ENCODE measurements at places on chromosomes 3 and 15. TPM values are rescaled to one million over a fixed set of nuclear protein-coding genes. Genes with fewer than 3 reads are reported as not detected.

TUSC7 gene
- total RNA-seq: not detected

ZSCAN29 gene
- 36.6 TPM for total RNA-seq

WDR76 gene
- total RNA-seq: 2.1 TPM

P2RY1 gene
- 24.5 TPM for total RNA-seq

ADAMTS17 gene
- total RNA-seq: 2.0 TPM

RBMS3 gene
- total RNA-seq: 5.9 TPM

CLEC3B gene
- total RNA-seq: 0.13 TPM

CSPG5 gene
- total RNA-seq: 0.26 TPM

CHRD gene
- not detected for total RNA-seq

RFT1 gene
- 15.5 TPM for total RNA-seq

PLCL2 gene
- 1.4 TPM for total RNA-seq

SERINC4 gene
- 0.13 TPM for total RNA-seq

NEK10 gene
- total RNA-seq: 1.0 TPM

PP2D1 gene
- total RNA-seq: not detected

SLC24A5 gene
- not detected for total RNA-seq

GPR156 gene
- total RNA-seq: 0.13 TPM

PPM1L gene
- total RNA-seq: 3.2 TPM

CTXN2 gene
- not detected for total RNA-seq

LIPH gene
- 5.6 TPM for total RNA-seq

CCDC39 gene
- not detected for total RNA-seq

TMEM212 gene
- not detected for total RNA-seq

RBPMS2 gene
- total RNA-seq: not detected

NR2F2 gene
- 1.4 TPM for total RNA-seq

FGD5 gene
- total RNA-seq: not detected

GOLGA6B gene
- not detected for total RNA-seq

GRK7 gene
- total RNA-seq: not detected

MAGEF1 gene
- 15.1 TPM for total RNA-seq

CLDN16 gene
- 0.26 TPM for total RNA-seq

OXSM gene
- 18.4 TPM for total RNA-seq

GOLGA6D gene
- not detected for total RNA-seq

CTXND1 gene
- total RNA-seq: not detected

DNAJA4 gene
- total RNA-seq: 26.5 TPM

CEP19 gene
- total RNA-seq: 1.3 TPM

GOLGA8R gene
- 2.8 TPM for total RNA-seq

LRRC2 gene
- total RNA-seq: under 0.01 TPM

MUC4 gene
- 0.26 TPM for total RNA-seq

CHSY1 gene
- 18.7 TPM for total RNA-seq

C2CD4A gene
- 1.3 TPM for total RNA-seq

HESX1 gene
- total RNA-seq: 0.26 TPM

TM4SF4 gene
- total RNA-seq: not detected

MORC1 gene
- total RNA-seq: not detected

CELF6 gene
- total RNA-seq: not detected

P3H2 gene
- 14.6 TPM for total RNA-seq
